ENCODE measurements at places on chromosomes 1 and 21.

GRCh38 chr1:66578841-66579240 lies 44.9 kb downstream of the SGIP1 start:
- no peak for DNase-seq

- no peak for DNase-seq
Measured at GRCh38 chr1:204265665-204266064, 51.9 kb upstream of the GOLT1A start.

GRCh38 chr1:9166289-9167235 lies 37.7 kb upstream of the GPR157 start:
- no peak for DNase-seq

- DNase-seq, result no peak
Measured at GRCh38 chr1:222706815-222707214, 5.5 kb downstream of the AIDA start.

DNA sequence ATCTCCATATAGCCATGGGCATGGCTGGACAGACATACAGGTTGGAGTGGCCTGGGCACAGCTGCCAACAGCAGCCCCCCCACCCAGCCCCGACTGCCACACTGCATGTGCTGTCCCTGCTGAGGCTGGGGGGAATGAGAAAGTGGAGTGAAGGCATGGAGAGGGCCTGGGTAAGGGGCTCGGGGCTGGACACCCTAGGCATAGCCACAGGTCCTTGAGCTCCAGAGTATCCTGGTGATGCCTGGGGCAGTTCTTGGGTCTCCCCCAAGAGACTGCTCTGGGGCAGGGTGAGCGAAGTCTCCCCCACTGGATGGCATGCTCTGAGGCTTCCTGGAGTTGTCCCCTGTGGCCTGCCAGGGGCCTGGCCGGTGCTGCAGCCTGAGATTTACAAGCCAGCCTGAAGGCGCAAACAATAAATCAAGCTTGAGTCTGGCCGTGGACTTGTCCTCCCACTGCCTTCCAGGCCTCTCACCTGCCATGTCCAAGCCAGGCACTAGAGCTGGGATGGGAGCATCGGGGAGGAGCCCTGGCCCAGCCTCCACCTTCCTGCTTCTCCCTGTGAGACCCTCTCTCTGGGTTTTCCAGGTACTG lies 53.6 kb downstream of the FOXO6 start:
- no peak for DNase-seq

DNA sequence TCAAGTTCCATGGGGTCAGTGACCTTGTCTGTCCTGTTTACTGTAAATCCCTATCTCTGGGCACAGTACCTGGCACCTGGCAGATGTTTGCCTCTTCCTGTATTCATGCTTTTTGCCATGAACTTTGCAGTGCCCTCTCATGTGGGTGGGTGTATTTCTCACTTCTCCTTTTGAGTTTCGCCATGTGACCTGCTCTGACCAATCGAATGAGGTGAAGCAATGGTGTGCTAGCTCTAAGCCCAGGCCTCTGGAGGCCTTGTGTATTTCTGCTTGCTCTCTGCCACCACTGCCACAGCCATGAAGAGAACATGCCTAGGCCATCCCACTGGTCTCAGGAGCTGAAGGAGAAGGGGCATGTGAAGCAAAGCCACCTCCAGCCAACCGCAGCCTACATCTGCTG lies 185.5 kb upstream of the ZC3H12A start:
- DNase-seq, result no peak

- no peak for DNase-seq
Measured at GRCh38 chr1:33338440-33339211, 17.7 kb upstream of the A3GALT2 start.

DNA sequence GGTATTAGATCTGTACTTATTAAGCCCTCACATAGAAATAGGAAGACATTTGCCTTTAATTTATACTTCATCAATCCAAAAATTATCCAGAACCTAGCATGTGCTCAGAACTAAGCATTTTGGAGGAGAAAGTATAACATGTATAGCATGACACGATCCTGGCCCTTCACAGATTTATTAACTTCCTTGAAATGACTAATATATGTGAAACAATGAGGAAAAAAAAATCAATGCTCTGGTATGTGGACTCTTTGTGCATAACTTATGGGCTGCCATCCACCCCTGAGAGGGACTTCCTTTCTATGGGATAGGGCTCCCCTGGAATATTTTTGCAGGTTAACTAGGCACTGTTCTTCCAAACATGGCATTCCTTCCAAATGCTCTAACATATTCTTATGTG lies 36.6 kb downstream of the CCDC185 start:
- no peak for DNase-seq

DNA sequence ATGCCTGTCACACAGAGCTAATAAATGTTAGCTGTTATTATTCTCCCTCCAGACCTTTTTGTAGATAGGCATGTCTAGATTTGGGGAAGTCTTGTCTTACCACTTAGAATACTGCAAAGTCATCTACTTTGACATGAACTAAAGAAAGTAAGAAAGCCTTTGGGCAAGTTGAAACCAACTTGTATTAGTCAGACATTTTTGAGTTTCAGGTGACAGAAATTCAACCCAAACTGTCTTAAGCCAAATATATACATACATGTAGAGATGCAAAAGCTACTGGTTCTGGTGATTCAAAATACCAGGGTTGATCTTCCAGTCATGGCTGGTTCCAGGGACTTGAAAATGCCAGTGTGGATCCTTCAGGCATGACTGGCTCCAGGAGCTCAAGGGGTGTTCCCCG lies 276.8 kb upstream of the TMEM51 start:
- DNase-seq, result no peak

DNA sequence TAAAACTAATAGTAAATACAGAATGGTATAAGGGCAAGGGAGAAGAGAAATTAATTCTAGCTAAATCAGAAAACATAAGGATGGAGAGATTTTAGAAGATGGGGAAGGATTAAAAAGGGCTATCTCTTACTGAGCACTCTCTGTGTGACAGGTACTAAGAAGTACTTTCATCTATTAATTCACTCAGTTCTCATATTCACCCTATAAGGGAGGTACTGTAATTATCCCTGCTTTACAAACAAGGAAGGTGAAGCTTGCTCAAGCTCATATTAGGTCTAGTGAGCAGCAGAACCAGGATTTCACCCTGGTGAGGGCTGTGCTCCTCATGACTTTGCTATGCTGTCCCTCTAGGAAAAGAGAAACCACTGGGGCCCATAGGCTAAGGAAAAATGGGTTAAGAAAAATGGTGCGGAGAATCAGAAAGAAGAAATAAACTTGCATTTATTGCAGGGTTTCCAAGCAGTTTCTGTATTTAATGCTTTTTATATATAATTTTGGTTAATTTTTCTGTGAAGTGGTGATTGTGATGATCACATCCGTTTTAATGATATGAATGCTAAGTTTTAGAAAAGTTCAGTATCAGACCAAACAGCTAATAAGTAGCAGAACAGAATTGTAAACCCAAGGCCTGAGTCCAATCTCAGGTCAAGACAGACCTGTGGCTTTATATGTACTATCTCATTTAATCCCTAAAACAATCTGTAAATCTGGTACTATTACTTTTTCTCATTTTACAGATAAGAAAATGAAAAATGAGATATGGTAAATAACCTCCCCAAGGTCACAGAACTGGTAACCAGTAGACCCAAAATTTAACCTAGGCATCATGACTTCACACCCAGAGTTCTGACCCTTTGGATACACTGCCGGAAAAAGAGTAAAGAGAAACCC lies 1.7 kb downstream of the PCNX2 start:
- DNase-seq, result no peak

- DNase-seq, result no peak
Measured at GRCh38 chr1:216387782-216388181, 35.5 kb downstream of the USH2A start.

- no peak for DNase-seq
Measured at GRCh38 chr1:198660341-198661261, 21.8 kb downstream of the PTPRC start.

- no peak for DNase-seq
Measured at GRCh38 chr1:159591981-159592380, 4.4 kb downstream of the APCS start.

DNA sequence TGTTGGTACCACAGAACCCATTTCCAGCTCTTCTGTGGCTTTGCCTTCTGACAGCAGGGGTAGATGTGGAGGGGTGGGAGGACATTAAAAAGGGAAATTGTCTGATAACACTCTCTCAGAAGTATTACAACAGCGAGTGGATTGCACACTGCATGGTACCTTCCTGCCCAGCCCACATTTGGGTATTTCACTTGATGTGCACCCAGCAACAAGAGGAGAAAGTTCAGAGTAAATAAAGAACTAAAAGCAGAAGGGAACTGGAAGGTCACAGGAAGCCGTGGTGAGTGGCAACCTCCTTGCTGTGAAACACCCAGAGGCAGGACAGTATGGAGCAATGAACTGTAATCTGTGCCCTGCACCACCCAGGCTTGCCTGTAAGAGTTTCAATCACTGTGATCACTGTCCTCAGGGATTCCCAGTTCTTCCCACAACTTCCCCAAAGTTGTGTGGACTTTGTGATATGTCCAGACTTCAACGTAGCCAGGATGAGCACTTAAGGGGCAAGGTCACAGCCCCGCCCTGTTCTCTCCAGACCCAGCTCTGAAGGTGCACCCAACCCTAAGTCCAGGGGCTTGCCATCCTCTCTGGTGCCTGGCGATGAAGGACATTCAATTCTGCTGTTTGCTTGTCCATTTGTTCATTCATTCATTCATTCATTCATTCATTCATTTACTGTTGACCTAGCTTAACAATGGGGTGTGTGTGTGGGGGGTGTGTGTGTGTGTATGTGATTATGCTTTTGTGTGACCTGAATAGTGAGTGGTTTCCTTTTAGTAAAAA lies 18.7 kb upstream of the F5 start:
- no peak for DNase-seq

GRCh38 chr1:85275701-85276214 lies 674 bp downstream of the BCL10 start:
- no peak for DNase-seq

DNA sequence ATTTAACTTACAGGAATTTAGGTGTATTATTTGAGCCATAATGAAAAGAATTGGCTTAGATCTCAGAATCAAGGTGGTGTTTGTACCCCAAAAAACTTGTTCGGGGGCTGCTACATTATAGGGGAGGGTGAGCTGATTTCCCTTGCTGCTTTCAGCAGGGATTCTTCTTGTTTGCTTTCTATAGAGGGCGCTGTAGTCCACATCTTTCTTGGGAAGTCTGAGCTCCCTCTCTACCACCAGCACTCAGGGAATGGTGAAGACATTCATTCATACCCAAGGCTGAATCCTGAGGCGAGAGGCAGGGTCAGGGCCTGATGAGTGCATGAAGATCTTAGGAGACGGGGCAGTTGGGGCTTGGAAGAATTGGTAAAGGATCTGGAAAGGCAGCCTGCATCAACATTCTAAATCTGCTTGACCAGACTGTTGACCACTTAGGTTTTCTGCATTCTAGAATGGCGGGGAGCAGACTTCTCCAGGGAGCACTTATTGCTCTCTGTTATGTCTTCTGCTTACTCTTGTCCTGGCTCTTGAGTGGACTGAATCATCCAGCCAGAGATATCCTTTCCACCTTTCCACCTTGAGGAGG lies 18.9 kb downstream of the SPATA46 start:
- no peak for DNase-seq

- DNase-seq, result no peak
Measured at GRCh38 chr1:11955221-11955620, 20.7 kb downstream of the PLOD1 start.

- peak; percentile 37 for DNase-seq
Measured at GRCh38 chr1:89739013-89739843, 81.6 kb upstream of the LRRC8D start.

GRCh38 chr1:30299393-30299792 lies 424.0 kb downstream of the MATN1 start:
- no peak for DNase-seq

- peak; percentile 68 for DNase-seq
Measured at GRCh38 chr1:156480411-156481192, 20.0 kb downstream of the MEF2D start.

DNA sequence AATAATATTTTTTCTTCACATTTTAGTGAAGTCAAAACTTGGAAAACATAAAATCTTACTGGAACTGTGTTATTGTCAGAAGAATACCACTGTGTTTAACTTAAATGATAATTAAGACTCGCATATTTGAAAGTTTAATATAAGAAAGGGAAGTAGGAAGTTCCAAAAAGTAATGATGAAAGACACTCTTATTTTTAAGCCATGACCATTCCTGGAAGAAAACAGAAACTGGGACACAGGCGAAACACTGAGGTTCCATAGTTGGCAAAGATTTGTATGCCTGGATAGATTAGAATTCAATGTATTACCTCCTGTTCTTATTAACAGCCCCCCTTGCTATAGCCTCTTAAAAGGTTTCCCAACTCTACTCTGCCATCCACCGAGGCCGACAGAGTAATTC lies 271.2 kb downstream of the DPYD start:
- DNase-seq, result no peak

DNA sequence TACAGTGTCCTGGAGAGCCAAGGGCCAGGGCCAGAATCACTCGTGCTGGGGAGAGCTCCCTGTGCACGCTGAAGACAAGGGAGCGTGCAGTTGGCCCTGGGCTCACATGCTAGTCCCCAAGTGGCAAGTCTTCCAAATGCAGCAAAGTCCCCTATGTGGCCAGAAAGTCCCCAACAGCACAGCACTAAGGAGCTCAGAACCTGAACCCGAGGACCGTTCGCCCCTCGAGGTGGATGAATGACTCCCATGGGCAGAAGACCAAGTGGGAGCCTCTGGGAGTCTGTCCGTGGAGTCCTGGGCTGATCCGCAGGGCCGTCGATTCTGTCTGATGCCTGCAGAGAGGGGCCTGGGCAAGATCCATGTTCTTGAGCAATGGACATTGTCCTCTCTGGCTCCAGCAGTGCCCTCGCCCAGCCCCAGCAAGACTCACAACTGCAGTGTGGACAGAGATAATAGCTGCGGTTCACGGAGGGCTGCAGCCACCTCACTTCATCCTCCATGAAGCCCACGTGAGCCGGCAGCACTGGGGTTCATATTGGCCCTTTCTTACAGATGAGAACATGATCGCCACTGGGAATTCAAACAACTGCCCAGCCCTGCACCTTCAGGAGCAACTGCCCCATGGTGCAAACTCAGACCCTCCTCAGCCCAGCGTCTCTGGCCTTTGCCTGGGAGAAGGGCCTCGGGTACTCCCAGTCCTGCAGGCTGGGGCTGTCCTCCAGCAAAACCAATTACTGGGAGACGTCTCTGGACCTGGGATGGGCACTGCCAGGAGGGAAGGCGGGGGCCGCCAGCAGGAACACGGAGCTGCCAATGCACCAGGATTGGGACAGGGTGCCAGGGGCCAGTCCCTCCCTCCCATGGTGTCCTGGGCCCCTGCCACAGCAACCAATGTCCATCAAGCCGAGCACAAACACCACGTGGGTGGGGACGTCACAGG lies 243.7 kb downstream of the NPHP4 start:
- DNase-seq, result no peak

GRCh38 chr1:107079249-107079648 lies 22.8 kb downstream of the PRMT6 start:
- no peak for DNase-seq

GRCh38 chr1:9128166-9128519 lies 759 bp downstream of the GPR157 start:
- no peak for DNase-seq
